ENCODE measurements at places on chromosomes 3 and 15.

GRCh38 chr15:92599394-92599970, 56.1 kb downstream of the FAM174B start:
- DNase-seq: no peak

DNA sequence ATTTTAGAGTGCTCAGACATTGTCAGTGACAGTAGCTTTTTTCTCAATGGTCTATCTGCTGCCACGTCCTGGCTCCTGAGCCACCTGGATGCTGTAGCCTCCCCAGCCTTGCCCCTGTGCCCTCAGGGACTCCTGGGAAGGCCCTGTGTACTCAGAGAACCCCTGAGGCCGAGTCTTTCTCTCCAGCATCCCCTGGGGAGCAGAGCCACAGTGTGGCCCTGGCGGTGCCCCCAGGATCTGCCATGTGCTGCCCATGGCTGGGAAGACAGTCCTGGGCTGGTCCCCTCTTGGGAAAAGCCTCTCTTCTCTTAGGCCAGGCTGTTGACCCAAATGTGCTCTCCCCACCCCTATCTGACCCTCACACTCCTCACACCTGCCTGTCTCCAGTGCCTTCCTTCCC, 5.0 kb downstream of the MYD88 start:
- DNase-seq: no peak

DNA sequence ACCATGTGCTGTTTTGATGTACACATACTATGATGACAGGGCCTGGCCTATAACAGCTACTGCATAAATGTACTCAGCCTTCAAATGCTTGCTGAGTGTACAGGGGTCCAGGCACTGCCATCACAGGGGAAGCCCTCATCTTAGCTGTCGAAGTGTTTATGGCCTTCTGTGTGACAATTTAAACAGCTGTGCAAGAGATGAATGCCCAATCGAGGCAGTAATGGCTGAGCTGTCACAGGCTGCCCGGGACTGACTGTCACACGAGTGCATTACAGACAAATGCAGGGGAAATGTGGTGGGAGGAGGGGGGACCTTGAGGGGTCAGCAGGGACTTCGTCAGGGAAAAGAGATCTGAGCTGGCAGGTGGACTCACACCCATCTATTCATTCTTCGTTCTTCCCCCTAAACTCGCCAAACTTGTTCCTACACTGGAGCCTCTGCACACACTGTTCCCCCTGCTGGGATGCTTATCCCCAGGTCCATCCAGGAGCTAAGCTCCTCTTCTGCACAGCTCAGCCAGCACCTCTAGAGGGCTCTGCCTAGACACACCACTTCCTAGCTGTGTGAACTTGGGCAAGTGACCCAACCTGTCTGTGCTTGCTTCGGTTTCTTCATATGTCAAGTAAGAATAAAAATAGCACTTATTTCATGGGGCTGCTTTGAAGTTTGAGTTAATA, 156.2 kb upstream of the IQSEC1 start:
- peak; percentile 75 for DNase-seq

- no peak for DNase-seq
Observed at GRCh38 chr15:94119298-94119811, 112.0 kb upstream of the MCTP2 start.

DNA sequence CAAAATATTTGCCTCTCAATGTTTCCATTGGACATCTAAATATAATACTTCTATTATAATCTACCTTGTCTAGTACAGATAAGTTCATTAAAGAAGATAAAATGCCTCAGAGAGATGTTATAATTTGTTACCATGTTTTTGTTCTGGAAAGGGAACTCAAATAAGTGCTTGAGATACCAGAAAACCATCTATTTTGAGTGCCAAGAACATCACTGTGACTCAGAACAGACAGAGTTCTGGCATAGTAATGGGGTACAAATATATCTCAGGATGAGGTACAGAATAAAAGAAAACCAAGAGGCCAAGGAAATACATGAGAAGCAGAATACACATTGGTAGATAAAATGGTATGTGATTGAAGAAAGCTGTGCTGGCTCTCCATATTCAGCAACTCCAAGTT, 58.9 kb downstream of the IMPG2 start:
- no peak for DNase-seq

DNA sequence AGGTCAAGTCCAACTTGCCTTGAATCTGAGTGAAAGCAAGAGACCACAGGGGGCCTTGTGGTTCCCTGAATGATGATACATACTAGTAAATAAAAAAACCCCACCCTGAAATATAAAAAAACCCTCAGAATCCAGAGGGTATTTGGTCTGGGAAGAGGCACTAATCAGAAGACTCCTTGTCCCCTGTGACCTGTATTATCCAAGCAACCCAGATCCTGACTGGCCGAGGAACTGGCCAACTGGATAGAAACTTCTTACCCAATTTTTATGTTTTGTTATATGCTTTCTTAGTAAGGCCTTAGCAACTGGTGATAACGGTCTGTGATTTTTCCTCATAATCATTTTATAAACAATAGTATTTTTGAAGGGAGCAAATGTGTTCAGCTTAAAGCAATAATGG, 17.5 kb downstream of the ABI3BP start:
- no peak for DNase-seq

GRCh38 chr15:62850791-62851291, 191.7 kb upstream of the TPM1 start:
- DNase-seq: peak; percentile 25

All from 8988T (cell line).